ENCODE measurements at places on chromosomes 16 and 17. TPM values are rescaled to one million over a fixed set of nuclear protein-coding genes. Genes with fewer than 3 reads are reported as not detected.

The C16orf46 gene
- 1.8 TPM for total RNA-seq

The SLC16A13 gene
- 6.7 TPM for total RNA-seq

The SERPINF2 gene
- 0.29 TPM for total RNA-seq

The CDK3 gene
- total RNA-seq, result 7.5 TPM

The IGSF6 gene
- total RNA-seq, result not detected

The VMO1 gene
- total RNA-seq, result not detected

The GPRC5B gene
- total RNA-seq, result 9.3 TPM

The GDE1 gene
- total RNA-seq, result 94.7 TPM

The TBC1D26 gene
- 0.14 TPM for total RNA-seq

The SULT1A2 gene
- total RNA-seq, result not detected

The VASN gene
- total RNA-seq, result 32.0 TPM

The LRRC75A gene
- total RNA-seq, result 0.36 TPM

The CCL14 gene
- total RNA-seq, result not detected

The ALOXE3 gene
- 0.82 TPM for total RNA-seq

The PNMT gene
- 1.5 TPM for total RNA-seq

The ITGAX gene
- total RNA-seq, result 0.27 TPM

The CLEC19A gene
- total RNA-seq, result not detected

The CCL2 gene
- total RNA-seq, result 44.1 TPM

The CIBAR2 gene
- total RNA-seq, result not detected

The USP6 gene
- 0.86 TPM for total RNA-seq

The HEATR9 gene
- total RNA-seq, result not detected

The HSD17B2 gene
- total RNA-seq, result not detected

The TBX2 gene
- 0.53 TPM for total RNA-seq

The SEPTIN12 gene
- 4.4 TPM for total RNA-seq

The IRX3 gene
- total RNA-seq, result 0.75 TPM

The SNAI3 gene
- 0.22 TPM for total RNA-seq

The TNFRSF13B gene
- not detected for total RNA-seq

The PLEKHG4 gene
- 2.4 TPM for total RNA-seq

The LYRM9 gene
- 3.0 TPM for total RNA-seq

The NPW gene
- 2.9 TPM for total RNA-seq

The HSD17B1 gene
- 1.5 TPM for total RNA-seq

The CHD9NB gene
- 3.3 TPM for total RNA-seq

The CCL1 gene
- not detected for total RNA-seq

The CD300C gene
- total RNA-seq, result 0.27 TPM

The PRR35 gene
- 0.09 TPM for total RNA-seq

The KRTAP2-1 gene
- not detected for total RNA-seq

The FBXO39 gene
- total RNA-seq, result 0.93 TPM

The TNFSF13 gene
- 0.43 TPM for total RNA-seq

The MRPL38 gene
- total RNA-seq, result 65.6 TPM

The SLFN14 gene
- total RNA-seq, result not detected

The ABCA9 gene
- 0.16 TPM for total RNA-seq

The BRICD5 gene
- total RNA-seq, result 7.0 TPM

The KAT8 gene
- total RNA-seq, result 27.3 TPM

The TBC1D3E gene
- not detected for total RNA-seq

The PRKCA gene
- total RNA-seq, result 49.9 TPM

The SLC5A10 gene
- total RNA-seq, result 0.14 TPM

The SUZ12 gene
- 16.6 TPM for total RNA-seq

The TBC1D10B gene
- total RNA-seq, result 50.3 TPM

The PRCD gene
- total RNA-seq, result 1.5 TPM

The CX3CL1 gene
- 12.1 TPM for total RNA-seq

All from astrocyte (in vitro differentiated cells and primary cell).